LHCN-M2 (cell line): ENCODE measurements at places on chromosomes 13 and 19. TPM values are rescaled to one million over a fixed set of nuclear protein-coding genes. Genes with fewer than 3 reads are reported as not detected.

DNA sequence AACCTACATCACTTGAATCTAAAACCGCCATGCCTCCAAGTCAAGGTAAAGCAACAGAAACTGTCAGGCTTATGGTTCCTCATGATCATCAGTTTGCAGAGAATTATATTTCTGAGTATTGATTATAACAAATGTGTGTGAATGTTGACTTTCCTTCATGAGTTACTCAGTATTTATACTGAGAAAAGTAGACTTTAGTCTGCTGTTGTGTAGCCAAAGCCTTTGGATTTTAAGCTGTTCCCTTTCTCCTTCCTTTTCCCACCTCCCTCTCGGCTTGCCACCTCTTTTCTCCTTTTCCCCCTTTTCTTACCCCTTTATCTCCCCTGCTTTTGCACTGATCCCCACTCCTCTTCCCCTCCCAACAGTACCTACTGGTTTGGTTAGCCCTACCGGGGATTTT is 20.7 kb upstream of the GPR18 start:
- no peak for DNase-seq

- DNase-seq = no peak
Measured at GRCh38 chr19:33482476-33482875, 39.1 kb downstream of the PEPD start.

DNA sequence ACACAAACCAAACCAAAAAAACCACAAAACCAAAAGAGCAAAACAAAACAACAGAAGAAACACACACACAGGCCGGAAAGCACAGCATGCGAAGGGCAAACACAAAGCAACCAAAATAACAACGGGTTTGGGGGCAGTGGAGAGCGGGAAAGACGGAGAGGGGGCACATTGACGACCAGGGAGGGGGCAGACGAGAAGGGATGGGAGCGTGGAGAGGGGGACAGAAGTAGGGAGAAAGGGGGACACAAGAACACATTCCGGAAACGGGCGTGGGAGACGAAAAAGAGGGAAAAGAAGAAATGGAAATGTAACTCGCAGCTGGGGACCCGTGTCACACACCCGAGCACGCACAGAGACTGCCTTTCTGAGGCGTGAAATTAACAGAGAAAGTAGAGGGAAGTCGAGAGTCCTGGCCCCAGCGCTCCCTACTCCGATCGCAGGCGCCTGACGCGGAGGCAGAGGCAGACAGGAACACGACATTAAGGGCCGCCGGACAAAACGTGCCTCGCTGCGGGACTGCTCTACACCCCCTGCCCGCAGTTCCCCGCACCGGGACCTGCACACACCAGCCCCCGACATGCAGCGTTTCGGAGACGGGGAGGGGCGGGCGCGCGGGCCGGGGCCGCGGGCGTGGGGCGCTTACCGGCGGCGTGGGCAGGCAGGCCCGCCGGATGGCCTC is 652 bp downstream of the POU4F1 start:
- DNase-seq = no peak

- DNase-seq = no peak
Measured at GRCh38 chr13:33096886-33097605, 80.8 kb downstream of the KL start.

DNA sequence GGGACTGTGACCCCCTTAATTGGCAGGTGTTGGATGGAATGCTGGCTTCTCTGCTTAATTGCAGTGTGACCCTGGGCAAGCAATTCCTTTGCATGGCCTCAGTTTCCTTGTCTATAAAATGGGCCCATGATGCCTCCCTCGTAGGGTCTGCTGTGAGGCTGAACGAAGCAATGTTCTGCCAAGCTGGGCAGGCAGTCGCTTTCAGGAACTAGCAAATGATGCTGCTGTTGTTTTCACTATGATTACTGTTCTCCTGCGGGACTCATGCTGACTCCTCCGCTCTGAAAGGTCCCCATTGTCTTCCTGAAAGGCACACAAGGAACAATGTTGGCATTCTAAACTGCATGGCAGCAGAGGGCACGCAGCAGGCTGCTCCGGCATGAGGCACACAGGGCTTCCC is 6.8 kb downstream of the BICRA start:
- DNase-seq = no peak

DNA sequence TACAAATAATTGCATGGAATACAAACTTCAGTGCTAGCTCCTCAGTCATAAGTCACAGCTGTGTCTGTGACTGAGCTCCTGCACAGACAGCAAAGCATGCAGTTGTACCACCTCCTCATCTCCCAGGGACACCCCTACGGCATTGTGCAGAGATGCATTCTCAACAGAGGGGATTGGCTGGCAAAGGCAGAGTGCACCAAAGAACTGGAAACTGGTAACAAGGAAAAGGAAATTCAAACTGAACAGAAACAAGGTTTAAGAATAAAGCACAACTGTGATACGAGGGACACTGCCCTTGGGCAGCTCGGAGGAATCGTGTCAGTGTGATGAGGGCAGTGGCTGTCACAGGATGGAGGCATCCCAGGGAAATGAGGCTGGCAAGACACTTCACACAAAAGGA is 126.1 kb upstream of the SOX1 start:
- DNase-seq = no peak

DNA sequence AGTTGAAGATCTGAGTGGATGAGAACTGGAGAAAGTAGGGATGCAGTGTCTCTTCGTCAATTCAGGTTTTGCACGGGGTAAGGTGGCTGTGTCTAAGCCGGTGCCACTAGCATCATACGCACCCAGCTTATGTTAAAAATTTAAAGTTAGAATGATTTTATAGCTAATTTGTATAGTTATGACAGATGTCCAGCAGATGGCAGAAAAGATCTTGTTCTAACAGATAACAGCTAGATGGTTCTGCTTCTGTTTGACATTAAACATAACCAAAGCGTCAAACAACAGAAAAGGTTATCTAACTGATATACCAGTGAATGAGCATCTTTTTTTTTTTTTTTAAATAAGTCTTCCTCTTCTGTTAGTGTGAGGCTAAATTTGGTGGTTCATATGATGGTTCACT is 18.8 kb upstream of the EDDM13 start:
- DNase-seq = peak; percentile 57

DNA sequence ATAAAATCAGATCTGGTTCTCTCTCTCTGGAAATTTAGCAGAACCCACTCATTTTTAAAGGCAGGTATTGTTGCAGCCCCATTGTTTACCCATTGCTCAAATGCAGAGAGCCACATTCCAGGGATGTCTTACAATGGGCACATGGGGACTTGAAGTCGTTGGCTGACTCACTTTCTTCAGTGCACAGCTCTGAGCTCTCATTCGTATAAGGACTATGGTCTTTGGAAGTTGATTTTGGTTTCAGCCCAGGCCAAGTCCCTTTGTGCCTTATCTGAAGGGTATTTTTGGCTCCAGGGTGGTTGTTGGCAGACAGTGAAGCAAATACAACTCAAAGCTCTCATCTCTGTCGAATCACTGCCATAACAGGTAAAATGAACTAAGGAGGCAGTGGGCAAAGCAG is 47.3 kb upstream of the CLDN10 start:
- DNase-seq = no peak

DNA sequence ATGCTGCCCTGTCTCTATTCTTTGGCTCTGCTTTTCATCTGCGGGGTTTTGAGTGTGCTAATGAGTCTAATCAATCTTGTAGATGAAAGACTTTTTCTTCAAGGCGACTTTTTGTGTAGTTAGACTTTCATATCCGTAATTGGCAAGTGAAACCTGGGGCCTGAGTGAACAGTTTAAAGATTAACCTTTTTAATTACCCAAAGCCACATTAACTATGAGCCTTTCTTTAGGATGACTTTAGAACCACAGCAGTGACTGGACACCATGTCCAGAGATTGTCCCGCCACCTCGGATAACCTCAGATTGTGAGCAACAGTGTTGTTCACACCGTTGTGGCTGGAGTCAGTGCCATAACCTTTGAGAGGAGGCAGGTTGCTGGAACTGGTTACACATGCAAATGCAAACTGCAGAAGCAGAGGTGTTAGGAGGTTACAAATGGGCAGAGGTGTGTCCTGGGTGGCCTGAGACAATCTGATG is 58.7 kb downstream of the SIAH3 start:
- DNase-seq = no peak

GRCh38 chr13:43005460-43006236 is 13.6 kb upstream of the EPSTI1 start:
- DNase-seq = peak; percentile 60

OLFM2 gene
- 0.06 TPM in 1 of 2 replicates, not detected in the other for total RNA-seq

DNA sequence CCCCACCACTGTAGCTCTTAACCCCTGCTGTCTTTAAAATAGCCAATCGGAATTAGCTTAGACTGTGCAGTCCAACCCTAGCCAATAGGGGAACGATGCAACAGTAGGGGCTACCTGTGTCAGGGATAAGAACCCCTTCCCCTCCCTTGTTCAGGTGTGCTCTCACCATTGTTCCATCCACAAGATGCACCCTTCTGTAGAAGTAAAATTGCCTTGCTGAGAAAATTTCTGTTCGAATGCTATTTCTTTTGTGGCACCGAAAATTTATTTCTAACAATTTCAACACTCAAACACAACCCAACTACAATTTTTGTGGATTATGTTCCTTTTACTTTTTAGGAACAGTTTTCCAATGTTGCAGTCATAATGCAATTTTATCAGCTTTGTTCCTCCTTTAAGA is 3.6 kb upstream of the ZNF583 start:
- DNase-seq = no peak

GRCh38 chr19:10037367-10037766 is 24.1 kb downstream of the RDH8 start:
- DNase-seq = no peak

GRCh38 chr13:78604782-78605611 is 1.6 kb upstream of the POU4F1 start:
- DNase-seq = no peak

- peak; percentile 59 for DNase-seq
Measured at GRCh38 chr13:45119469-45119990, 780 bp upstream of the GTF2F2 start.

ATP4A gene
- total RNA-seq = not detected in 2 replicates

PLIN4 gene
- under 0.01 TPM in 1 of 2 replicates, not detected in the other for total RNA-seq

- no peak for DNase-seq
Measured at GRCh38 chr19:49773663-49774350, 7.0 kb downstream of the AP2A1 start.

DNA sequence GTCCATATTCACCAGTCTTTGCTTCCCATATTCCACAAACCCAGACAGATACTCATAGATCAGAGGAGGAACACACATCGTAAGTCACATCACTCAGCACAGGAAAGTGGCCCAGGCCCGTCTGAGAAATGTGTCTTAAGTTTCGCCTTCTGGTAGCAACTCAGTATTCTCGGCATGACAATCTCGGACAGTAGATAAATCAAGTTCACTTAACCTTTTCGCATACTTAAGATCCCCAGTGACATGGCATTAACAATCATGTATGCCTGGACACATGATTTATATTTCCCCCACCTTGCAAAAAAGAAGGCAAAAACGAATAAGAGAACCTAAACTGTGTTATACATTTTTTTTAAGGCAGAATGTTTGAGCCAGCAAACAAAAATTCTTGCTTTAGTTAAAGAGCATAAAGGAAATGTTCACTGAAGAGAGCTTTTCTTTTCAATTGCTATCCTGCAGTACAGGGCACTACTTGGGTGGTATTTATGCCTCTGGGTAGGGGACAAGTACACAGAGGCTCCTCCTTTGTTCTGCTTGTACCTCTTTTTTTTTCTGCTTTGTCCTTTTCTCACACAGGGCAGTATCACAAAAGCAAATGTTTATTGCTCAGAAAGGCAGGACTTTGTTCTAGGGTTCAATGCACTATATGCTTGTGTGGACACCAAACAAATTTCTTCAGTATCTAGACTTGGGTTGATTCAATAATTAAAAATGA is 360.6 kb downstream of the TDRD3 start:
- no peak for DNase-seq

NFILZ gene
- total RNA-seq = not detected in 2 replicates

GRCh38 chr13:97548138-97548537 is 114.2 kb downstream of the RAP2A start:
- no peak for DNase-seq

DNA sequence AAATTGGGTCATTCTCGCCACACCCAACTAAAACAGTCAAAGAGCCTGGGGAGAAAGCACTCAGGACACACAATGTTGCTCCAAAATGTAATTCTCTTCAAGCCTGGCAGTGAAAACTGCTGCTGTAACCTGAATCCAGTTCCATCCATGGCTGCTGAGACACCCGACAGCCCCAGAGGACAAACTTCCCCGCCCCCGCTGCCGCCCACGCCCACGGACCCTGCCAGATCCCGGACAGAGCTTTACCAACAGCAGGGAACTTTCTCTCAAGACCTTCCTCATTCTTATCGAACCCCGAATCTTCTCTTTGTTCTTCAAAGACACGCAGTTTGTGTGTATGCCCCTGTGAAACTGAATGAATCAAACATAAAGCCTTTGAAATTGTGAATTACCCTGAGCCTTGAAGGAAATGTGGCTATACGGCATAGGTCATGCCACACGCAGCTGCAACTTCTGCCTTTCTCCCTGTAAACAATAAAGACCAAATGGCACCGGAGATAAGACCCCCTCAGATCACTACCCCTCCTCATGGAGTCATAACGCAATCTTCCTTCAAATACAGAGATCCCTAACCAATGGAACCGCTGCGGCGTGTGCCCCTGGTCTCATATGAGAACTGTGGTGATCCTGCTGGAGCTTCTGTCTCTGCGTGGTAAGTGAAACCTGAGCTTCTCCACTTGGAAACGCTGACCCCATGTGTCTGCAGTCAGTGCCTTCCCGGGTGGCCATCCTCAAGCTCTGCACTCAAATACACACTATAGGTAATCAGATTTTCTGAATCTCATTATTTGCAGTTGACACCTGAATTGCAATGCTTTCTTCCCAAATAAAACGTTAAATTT is 4.8 kb upstream of the LAMP1 start:
- peak; percentile 51 for DNase-seq

IZUMO2 gene
- not detected in 2 replicates for total RNA-seq

GPR12 gene
- not detected in 2 replicates for total RNA-seq

DNA sequence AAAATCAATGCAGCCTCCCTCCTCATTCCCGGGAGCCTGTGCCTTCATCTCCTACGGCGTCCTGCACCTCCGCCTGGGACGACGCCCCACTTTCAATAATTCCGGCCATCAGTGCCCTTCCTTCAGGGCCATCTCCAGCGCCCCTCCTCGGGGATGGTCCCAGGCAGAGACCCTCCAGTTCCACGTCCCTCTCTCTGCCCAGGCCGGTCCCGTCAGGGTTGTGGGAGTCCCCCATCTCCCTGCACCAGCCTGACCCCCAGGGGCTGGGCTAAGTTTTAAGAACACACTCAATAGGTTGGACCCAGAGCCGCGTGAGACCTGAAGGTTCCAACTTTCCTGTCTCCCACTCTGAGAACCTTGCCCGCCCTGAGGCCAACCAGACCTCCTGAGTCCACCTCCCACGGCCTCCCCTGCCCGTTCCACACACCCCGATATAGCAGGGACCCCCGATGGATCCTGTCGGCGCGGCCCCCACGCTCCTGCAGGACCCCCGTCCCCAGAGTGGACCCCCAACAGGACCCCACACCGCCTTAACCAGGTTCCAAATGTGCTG is 646 bp downstream of the TMEM161A start:
- DNase-seq = no peak

DNA sequence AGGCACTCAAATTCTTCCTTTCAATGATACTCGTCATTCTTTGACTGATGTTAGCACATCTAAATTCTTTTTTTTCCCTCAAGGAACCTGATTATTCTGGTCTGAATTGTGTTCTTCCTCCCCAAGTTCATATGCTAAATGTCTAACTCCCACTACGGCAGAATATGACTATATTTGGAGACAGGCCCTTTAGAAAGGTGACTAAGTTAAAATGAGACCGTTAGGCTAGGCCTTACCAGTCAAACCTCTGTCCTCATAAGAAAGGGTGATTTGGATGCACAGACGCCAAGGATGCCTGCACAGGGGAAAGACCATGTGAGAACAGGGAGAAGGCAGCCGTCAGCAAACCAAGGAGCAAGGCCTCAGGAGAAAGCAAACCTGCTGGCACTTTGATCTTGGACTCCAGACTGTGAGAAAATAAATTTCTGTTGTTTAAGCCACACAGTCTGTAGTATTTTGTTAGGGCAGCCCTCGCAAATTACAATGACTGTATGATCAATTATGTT is 13.1 kb upstream of the FOXO1 start:
- no peak for DNase-seq

FRY gene
- total RNA-seq = 2.5 TPM in 2 replicates
